ENCODE measurements at places on chromosomes 5 and 9. TPM values are rescaled to one million over a fixed set of nuclear protein-coding genes. Genes with fewer than 3 reads are reported as not detected.

DNA sequence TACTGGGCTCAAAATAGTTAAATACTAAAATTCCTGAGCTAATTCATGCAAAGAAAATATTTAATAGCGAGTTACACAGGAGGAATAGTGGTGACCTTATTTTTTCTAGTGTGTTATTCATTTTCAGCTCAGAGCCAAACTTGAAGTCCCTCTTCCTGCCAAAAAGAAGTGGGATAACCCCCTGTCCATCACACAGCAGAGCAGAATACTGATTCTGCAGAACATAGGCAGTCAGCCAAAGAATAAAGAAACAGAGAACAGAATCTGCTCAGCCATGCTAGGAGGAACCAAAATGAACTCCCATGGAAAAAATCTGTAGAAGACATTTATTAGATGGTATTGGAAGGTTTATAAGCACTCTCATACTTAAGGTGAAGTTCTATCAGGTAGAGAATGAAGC lies 49.4 kb upstream of the GRIN3A start:
- DNase-seq, result no peak

DNA sequence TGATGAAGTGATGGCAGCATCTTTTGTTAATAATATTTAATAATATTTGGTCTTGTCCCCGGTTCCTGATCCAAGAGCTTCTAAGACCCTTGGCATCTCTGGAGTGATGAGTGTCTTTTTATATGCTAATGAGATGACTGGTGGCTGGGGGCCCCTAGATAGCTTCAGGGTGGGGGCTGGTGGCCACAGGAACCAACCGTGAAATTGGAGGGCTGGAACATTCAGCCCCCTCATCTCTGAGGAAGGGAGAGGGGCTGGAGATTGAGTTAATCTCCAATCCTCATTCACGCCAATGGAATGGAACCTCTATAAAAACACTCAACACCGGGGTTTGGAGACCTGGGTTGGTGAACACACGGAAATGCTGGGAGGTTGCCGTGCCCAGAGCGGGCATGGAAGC lies 78.2 kb upstream of the RAPGEF1 start:
- no peak for DNase-seq

The SNCB gene
- total RNA-seq, result not detected

GRCh38 chr5:35136386-35136785 lies 88.6 kb upstream of the AGXT2 start:
- peak; percentile 98 for DNase-seq

The PCDHA13 gene
- not detected for total RNA-seq

DNA sequence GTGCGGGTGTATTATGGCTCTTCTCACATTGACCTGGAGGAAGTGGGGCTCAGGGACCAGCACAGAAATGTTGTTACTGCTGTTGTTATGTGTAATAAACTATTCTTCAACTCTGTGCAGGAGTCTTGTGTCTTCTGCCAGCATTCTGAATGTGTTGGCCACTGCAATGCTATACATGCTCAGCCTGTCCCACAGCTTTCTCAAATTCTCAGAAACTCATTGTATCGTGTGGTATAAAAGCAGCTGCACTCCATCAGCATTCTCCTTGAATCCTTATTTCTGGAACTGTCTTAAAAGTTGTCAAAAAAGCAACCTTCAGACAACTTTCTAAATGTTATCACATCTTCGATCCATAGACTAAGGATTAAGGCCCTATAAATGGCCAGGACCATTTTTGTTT lies 72.0 kb downstream of the ZNF474 start:
- DNase-seq, result no peak

- DNase-seq, result no peak
Observed at GRCh38 chr5:144236499-144236898, 65.8 kb downstream of the KCTD16 start.

The EXOC3 gene
- 47.2 TPM for total RNA-seq

The LCN6 gene
- not detected for total RNA-seq

The CD72 gene
- 1.0 TPM for total RNA-seq

DNA sequence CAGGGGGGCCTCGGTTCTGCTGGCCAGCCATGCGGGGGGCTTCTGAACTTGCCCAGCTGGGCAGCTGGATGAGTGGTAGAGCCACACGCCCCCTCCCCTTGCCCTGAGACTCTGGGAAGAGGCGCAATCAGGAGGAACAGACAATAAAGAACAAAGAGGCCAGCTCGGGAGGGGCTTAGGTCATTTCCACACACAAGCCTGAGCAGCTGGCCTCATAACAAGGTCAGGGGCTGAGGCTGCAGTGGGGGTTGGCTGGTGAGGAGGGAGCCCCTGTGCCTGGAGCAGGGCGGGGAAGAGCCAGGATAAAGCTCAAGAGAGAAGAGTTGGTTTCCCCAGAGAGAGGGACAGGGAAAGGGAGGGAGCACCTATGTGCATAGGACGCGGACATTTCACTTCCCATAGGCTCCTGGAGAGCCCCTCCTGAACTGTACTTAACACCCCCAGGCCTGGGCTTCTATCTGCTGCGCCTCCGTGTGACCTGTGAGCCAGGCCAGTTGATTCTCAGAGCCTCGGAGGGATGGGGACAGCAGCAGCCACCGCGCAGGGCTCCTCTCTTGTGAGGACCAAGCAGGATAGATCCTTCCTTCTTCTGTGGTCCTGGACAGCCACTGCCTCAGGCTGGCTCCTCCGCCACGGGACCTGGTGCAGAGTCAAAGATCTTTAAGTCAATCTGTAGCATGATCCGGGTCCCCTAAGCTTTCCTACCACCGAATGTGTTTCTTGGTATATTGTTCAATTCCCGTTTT lies 75.3 kb upstream of the GGTA1 start:
- DNase-seq, result no peak

The EGFLAM gene
- total RNA-seq, result 5.8 TPM

- DNase-seq, result no peak
Observed at GRCh38 chr5:34672196-34672595, 16.1 kb downstream of the RAI14 start.

The PCDHB2 gene
- total RNA-seq, result 6.6 TPM

The FUBP3 gene
- total RNA-seq, result 65.9 TPM

The GLRA1 gene
- not detected for total RNA-seq

Measured in HFFc6 (cell line).